Umbilical cord (tissue), 2 donors: ENCODE measurements at places on chromosomes 7 and 10.
A peak's percentile ranks its signal among the peaks of the same experiment; 100 is the strongest.

DNA sequence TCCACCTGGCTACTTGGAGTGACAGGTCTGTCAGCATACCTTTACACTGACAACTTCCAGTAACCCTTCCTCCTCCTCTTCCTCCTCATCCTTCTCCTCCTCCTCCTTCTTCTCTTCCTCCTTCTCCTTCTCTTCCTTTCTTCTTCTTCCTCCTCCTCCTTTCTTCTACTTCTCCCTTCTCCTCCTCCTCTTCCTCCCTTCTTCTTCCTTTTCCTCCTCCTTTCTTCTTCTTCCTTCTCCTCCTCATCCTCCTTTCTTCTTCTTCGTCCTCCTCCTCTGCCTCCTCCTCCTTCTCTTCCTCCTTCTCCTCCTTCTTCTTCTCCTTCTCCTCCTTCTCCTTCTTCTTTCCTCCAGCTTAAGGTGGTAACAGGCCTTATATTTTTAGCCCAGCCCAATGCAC is 109.3 kb upstream of the PLXDC2 start:
- no peak for DNase-seq

- DNase-seq: no peak
These were observed 117.9 kb downstream of the FANK1 start for GRCh38 chr10:126014309-126014708.

DNA sequence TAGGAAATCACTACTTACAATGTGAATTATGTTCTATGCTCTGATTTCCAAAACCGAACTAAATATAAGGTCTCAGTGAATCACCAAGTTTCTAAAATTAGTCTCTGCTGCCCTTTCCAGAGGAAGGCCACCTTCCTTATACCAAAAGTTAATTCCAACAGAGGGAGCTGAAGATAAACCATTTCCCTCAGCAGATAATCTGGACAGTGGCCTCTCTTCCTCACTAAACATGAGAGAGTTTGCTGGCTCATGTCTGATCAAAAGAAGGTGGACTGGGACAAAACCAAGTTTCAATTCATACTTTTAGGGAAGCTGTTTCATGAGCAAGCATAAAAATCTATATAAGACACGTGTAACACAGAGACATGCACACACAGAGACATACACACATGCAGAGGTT is 6.4 kb downstream of the FEZF1 start:
- no peak for DNase-seq

GRCh38 chr10:104142081-104142480 is 20.1 kb downstream of the SFR1 start:
- DNase-seq: no peak

DNA sequence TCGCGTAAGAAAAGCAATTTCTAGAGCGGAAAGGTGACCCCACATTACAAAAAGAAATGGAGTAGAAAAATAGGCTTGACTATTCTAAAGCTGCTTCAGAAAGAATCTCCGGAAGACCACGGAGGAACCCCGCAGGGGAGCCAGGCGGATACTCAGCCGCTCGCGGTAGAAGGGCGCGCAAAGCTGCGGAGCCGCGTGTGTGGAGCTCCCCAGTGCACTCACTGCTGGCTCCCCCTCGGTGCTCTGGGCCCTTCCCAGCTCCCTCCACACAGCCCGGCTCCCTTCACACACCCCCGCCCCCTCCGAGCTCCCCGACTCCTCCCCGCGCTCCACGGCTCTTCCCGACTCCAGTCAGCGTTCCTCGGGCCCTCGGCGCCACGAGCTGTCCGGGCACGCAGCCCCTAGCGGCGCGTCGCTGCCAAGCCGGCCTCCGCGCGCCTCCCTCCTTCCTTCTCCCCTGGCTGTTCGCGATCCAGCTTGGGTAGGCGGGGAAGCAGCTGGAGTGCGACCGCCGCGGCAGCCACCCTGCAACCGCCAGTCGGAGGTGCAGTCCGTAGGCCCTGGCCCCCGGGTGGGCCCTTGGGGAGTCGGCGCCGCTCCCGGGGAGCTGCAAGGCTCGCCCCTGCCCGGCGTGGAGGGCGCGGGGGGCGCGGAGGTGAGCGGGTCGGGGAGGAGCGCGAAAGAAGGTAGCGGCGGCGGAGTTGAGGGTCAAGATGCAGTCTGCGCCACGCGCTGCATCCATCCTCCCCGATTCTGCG is at the start of gene STEAP2:
STEAP2 (plus strand) TSS at position 350 of the 758 bp plus-strand sequence. CDS start 13,343 bp downstream, outside the sequence.
- DNase-seq: peak; percentile 93

DNA sequence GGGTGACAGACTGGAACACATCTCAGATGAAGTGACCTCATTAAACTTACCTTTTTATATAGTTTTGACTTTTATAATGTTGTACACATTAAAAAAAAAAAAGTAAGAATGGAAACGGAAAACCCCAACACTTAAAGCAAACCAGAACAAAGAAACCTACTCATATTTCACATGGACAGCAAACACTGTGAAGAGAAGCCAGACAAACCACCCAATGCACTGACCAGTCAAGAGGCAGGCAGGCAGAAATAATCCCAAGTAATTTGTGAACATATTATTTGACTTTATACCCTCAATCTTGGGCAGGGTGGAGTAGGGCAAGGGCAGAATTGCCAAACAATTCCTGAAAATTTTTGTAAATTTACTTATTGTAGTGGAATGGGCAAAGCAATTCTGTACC is 39.8 kb downstream of the WAPL start:
- DNase-seq: no peak
